ENCODE measurements at places on chromosomes 2 and 18.

DNA sequence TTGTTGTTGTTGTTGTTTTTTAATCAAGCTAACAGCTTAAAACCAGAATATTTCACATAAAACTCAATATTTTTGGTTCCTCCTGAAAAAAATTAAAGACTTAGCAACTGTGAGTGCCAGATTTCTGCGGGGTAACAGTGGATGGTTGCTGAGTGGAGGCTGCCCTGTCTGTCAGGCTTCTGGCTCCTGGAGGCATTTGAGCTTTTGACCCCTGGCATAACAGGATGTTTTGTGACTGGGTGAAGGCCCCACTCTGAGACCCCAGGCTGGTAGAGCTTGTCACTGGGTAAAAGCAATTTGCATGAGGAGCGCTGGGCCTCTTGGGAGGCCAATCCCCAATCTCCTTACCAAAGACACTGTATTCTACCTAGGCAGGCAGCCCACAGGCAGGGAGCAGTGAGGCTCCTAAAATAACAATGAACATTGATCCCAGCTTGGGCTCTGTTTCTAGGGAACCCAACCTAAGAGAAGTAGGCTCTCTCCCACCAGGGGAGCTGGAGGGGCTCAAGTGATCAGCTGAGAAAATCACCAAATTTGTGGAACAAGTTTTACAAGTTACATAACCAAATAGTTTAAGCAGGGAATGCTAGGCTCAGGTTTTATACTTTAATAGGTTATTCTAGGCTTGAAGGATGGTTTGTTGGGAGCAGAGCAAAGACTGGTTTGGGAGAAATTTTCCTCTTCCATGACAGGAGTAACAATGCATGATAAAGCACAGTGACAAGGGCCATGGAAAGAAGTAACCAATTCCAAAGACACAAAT, 5.9 kb upstream of the SPRED2 start:
- no peak for DNase-seq

DNA sequence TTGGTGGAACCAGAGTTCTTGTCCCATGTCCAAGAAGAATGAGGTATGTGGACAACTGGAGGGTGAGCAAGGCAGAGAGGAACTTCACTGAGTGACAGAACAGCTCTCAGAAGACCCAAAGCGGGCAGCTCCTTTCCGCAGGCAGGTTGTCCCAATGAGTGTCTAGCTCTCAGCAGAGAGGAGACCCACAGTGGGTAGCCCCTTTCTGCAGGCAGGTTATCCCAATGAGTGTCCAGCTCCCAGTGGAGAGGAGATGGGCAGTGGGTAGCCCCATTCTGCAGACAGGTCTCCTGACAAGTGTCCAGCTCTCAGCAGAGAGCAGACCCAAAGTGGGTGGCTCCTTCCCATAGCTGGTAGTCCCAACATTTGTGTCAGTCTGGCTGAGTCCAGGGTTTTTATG, 69.6 kb downstream of the SRBD1 start:
- no peak for DNase-seq

GRCh38 chr2:26298638-26299393, 47.1 kb upstream of the SELENOI start:
- DNase-seq: no peak

DNA sequence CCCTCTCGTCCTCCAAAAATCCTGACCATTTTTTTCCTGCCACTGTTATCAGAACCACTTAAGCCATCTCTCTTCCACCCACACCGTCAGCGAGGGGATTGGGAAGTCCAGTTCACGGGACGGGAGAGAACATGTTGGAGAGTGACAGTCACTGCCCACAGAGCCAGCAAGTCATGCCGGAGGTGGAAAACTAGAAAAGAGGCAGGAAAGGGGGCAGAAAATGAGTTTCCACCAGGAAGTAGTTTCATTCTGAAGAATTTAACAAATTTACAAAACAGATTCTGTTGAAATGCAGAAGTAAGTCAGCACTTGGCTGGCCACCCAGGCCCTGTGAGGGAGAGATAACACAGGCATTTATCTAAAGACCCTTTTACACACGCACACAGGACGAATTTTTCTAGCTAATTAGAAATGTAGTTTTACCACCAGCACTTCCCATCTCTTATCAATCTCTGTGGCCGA, 431.3 kb downstream of the TSN start:
- DNase-seq: no peak

- no peak for DNase-seq
Observed at GRCh38 chr2:3325458-3326181, 52.0 kb downstream of the EIPR1 start.

DNA sequence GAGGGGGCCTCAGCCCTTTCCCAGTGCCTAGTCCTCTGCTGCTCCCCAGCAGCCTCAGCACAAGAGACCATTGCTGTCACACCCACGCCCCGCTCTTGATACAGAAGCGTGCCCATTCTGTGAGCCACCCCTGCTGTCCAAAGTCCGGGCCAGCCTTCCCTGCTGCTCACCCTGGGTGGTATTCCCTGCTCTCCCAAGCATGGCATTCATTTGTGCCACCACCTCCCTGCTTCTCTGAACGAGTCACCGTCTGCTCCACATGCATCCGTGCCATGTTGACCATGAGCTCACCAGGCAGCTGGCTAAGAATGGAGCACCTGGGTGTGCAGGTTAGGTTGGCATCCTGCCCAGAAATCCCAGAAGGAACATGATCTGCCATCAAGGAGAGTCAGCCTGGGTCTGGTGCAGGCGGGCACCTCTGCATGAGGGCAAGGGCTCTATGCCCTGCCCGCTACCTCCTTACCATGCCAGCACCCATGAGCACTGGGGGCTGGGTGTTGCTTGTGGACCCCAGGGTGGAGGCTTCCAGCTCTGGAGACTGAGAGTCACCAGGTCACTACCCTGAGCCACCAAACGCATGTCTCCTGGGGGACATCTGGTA, 63.0 kb downstream of the TWIST2 start:
- DNase-seq: no peak

- DNase-seq: no peak
Observed at GRCh38 chr2:96801786-96802595, 14.1 kb upstream of the CNNM3 start.

DNA sequence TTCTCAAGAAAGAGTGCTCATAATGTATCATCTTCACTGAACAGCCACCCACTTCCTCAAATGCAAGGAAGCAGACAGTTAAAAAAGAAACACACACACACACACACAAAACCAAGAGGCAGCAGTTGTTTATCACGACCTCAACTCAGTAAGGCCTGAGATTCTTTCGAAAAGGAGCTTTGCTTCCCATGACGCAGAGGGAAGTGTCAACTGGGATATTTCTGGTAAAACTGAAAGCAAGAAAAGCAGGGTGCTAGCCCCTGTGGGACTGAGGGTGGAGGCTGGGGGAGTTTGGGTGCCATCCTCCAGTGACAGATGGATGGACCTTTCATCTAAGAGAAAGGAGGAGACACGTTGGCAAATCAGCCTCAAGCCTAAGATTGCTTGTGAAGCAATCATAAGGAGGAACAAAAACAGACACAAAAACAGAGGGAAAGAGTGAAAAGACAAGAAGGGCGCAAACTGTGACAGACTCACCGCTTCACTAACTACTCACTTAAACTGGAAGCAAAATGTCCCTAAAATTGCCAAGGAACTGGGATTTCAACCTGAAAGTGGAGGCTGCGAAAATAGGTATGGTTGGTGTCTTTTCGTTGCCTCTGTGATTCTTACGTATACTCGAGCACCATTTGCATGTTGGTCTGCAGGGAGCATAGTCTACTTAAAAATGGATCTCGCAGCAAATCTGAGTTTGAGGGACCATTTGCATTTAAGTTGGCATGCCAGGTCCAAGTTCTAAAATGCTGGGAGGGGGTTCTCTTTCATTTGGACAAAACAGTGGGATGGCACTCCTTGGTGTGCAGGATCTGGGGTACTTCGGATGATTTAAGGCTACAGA, at the start of gene ARHGAP25:
Gene ARHGAP25 (plus strand): TSS at position 124 of the 838 bp plus-strand sequence. CDS start 389 bp downstream, at position 513.
- DNase-seq: no peak

DNA sequence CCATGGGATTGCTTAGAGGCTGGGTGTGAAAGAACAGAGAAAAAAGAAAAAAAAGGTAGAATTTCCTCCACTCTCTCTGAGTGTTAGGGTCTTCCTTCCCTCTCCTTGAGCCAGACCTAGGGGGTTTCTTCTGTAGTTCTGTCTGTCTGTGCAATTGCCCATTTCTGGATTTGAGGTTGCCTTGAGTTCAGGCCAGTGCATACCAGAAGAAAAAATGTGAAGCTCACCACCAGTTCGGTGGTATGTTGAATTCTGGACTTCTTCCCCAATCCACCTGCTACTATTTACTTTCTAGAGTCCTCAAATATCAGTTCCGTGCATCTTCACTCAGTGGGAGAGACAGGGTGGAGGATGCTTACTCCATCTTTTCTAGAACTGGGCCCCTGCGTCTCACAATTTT, 15.3 kb upstream of the SELENOI start:
- no peak for DNase-seq

DNA sequence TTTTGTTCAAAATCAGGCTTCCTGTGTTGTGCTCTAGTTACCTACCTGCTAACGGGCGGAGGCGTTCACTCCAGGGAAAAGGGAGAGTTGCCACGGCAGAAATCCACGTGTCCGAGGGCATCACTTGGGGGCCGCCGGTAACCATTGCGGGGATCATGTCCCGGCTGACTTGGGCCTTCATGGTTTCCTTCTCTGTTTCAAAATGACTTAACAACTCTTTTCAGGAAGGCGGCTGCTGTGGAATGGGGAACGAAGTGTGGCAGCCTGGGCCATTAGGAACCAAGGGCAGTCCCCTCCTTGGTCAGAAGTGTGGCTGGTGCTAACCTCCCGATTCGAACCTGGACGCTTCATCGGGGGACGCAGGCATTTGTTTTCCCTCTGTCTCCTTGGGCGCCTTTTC, 56.8 kb downstream of the INPP5D start:
- no peak for DNase-seq

GRCh38 chr2:148586522-148587128, 57.9 kb upstream of the EPC2 start:
- no peak for DNase-seq

DNA sequence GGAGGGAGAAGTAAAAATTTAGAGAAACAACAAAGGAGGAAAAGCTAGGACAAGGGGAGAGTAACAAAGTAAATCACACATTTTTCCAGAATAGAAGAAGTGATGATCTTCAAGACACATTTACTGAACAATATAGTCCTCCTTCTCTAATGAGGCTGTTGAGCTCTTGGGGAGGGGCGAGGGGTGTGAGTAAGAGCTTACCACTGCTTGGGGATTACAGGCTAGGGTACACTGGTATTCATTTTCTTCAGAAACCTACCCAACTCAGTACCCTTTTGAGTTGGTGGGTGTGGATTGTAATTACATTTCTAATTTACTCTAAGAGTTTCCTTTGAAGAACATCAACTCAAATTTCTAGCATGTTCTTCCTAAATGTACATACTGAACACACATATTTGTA, 157.7 kb upstream of the ZFP36L2 start:
- DNase-seq: no peak

DNA sequence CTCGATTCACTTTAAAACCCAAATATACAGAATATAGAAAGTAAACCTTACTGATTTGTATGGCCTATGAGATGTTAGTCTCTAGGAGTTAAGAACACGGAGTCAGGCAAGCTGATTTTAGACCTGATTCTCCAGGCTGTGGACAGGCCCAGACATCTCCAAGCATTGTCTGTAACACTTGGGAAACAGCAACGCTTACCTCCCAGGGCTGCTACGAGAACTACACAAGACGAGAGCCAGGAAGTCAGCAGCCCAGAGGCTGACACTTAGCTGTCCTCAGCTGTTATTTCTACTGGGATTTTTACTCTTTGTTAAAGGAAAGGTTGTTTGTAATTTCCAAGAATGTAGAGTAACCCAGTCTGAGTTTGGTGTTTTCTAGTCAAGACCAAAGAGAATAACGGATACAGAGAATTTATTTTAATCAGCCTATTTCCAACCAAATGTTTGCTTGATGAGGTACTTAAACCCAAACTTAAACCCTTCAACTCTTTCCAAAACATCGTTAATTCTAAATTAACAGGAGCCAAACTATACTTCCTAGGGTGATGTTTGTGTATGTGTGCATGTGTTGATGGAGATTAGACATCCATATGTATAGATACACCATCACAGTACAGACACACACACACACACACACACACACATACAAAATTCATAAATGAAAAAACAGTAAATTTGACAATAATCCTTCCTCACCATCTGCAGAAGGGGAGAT, 123.4 kb downstream of the LAMA1 start:
- DNase-seq: no peak

DNA sequence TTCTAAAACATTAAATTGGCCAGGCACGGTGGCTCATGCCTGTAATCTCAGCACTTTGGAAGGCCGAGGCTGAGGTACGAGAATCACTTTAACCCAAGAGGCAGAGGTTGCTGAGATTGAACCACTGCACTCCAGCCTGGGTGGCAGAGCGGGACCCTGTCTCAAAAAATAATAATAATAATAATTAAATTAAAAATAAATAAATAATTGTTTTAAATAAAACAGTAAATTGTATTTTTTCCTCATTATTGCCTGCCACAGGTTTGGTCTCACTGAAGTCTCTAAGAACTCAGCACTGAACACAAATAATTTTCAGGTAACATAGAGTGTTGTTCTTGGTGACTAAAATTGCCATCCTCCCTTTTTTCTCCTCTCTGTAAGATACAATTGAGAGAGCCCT, 19.8 kb downstream of the COL5A2 start:
- DNase-seq: no peak

DNA sequence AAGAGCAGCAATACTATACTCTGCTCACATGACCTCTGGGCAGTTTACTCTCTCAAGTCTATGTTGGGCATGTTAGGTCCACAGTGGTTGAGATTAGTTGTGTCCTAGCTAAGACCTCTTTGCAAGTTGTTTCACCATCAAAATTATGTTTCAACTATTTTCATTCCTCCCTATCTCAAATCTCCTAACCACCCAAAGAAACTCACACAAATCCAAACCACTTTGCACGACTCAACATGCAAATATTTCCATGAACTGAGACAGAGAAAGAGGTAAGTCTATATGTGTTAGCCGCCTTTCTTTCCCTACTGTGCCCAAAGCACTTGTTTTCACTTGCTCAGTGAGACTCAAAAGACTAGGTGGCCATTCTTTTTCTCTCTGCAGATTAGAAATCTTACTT, 546.8 kb downstream of the TNS1 start:
- DNase-seq: no peak

DNA sequence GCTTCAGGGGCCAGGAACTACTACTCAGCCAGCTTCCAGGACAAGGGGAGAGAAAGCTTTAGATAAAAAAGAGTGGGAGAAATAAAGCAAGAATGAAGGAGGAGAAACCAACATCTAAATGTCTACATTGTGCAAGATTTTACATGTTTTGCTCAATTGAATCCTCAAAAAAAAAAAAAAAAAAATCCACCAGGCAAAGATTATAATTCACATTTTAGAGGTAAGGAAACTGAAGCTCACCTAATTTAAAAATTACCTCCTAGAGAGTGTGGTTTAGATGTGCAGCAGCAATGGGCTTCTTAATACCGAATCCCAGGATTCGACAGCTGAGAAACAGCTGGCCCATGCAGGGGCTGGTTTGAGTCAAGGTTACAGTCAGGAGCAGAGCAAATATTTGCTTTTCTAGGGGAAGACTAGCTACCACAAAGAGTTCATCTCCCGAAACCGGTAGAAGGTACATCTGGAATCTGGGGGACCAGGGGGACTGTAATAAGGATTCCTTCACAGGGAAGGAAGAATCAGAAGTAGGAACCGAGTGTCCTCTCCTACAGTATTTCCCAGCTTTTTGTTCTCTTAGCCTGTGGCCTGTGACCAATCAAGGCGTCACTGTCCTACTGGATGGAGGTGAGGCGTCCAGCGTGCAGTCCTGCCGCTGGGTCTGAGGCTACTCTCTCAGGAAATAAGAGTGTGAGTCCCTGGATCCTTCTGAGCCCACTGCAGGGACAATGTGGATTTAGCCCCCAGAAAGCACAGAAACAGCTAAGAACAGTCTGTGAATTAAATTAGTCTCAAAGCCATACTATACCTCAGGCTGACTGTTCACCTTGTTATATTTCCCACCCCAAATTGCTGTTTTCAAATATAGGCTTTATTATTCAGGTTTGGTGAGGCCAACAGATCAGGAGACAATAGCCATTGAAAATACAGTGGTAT, 42.3 kb downstream of the IL1R2 start:
- DNase-seq: no peak

Measured in cortex of kidney (tissue), 1 donor.